Fibroblast of skin of right quadriceps (primary cell): ENCODE measurements at places on chromosomes 1 and 21.

DNA sequence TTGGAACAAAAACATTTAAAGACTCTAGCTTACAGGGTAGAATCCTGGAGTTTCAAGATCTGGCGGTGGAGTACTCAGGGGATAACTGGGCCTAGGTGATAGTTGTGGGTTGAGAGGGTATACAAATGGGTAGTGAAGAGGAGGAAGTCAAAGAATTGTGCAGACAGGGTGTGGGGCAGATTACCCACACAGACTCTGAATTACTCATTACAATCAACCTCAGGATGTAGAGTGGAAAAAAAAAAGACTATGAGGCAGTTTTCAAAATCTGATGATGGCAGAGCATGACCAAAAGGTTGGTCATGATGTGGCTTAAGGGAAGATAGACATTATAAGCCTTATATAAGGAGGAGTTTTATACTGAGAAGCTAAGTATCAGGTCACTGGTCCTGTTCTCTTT is 44.1 kb upstream of the GLIS1 start:
- peak; percentile 27 for DNase-seq

GRCh38 chr21:33402001-33402979 is 923 bp upstream of the IFNGR2 start:
- DNase-seq = peak; percentile 83

DNA sequence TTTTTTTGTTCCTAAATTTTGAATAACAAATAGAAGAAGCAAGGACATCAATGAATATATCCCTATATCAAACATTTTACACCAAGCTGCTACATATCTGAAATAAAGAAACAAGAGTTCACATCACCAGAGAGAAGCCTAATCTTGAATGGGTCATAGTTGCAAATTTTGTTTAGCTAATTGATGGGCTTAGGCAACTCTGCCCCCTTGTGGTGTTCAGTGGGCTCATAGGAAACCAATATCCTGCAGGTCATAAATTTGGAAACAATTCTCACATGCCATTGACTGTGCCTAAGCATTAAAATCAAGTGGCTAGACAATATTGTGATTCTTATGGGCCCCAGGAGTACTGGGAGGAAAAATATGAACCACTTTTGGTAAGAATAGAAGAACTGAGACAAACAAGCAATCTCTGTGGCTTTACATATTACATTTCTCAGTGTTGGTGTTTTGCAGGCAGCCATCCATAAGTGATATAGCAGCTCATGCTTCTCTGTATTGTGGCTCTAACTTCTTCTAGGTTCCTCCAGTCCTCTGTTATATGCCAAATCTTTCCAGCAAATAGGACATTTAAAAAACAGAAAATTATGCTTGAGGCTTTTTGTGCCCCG is 1262.8 kb upstream of the PRMT6 start:
- peak; percentile 24 for DNase-seq

- no peak for DNase-seq
Measured at GRCh38 chr1:167328306-167328815, 107.7 kb downstream of the POU2F1 start.

DNA sequence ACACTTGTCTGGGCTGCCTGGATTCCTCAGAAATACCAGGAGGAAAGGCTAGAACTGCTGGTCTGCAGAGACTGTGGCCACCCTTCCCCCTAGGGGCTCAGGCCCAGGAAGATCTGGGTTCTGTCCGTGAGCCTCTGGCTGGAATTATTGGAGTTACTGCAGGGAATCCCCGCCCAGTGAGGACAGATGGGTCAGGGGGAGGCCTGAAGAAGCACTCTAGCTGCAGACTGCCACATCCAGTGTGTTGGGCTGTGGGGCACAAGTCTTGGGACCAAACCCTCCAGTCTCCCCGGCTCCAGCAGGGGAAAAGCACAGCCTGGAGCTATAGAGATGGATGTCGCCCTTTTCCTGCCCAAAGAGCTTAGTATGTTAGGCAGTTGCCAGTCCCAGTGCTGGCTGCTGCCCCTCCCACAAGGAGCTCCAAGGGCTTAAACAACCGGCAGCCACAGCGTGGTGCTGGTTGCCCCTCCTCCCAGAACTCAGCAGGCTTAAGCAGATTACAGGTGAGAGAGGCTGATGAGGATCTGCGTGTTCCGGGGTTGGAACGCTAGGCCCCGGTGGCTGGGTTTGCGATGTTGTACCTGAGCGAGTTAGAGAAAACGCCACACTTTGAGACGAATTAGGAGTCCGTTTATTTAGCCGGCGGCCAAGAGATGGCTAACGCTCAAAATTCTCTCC is 255.5 kb upstream of the LRRC7 start:
- DNase-seq = no peak

GRCh38 chr1:46302641-46303037 is 777 bp downstream of the LRRC41 start:
- no peak for DNase-seq

DNA sequence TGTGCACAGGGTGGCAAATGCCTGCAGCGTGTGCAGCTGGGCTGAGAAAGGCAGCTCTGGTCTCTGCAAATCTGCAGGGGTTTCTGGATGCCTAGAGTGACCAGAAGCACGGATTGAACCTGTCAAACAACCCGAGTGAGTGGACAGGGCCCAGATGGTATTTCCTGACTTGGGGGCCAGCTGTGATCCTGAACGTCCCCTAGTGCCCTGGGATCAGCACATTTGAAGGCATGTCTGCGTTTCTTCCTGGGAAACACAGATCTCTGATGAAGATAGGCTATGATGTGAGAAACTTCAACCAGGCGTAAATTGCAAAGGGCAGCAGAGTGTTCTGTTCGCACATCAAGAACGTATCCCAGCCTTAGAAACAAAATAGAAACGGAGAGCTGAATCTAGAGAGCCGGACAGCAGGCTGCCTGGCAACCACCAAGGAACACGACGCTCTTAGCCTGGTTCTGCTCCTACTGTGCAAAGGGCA is 163.1 kb downstream of the KCNJ6 start:
- DNase-seq = no peak

GRCh38 chr1:7984811-7985210 is 23.3 kb downstream of the PARK7 start:
- DNase-seq = no peak

- no peak for DNase-seq
Measured at GRCh38 chr1:55592122-55592521, 377.0 kb upstream of the USP24 start.

- DNase-seq = peak; percentile 30
Measured at GRCh38 chr1:168084396-168085231, 52.1 kb downstream of the GPR161 start.

DNA sequence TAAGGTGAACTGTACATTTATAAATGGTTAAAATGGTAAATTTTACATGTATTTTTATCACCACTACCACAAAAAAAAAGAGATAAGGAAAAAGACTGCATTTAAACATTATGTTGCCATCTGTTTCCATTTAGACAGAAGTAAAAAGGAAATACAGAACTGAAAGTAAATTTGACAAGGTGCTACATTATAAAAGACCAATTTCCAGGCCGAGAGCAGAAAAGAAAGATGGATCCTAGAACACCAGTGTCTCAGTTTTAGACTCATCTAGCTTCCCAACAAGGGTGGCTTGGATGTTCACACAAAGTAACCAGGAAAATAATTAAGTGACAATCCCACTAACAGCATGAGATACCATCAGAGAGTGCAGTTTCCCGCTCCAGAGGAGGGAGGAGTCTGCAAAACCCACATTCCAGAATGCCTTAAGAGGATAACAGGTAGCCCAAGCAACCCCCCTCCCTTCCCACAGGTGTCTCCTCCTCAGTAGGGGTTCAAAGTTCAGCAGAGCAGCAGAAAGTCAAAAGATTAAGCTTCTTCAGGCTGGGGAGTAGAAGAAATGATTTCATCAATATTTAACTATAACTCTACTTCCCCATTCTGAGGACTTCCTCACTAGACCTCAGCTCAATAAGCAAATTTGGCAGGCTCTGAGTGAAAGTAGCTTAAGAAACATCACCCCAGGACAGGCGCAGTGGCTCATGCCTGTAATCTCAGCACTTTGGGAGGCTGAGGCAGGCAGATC is 11.8 kb downstream of the TPM3 start:
- DNase-seq = no peak

- no peak for DNase-seq
Measured at GRCh38 chr1:151718011-151718431, 1.4 kb upstream of the CELF3 start.

DNA sequence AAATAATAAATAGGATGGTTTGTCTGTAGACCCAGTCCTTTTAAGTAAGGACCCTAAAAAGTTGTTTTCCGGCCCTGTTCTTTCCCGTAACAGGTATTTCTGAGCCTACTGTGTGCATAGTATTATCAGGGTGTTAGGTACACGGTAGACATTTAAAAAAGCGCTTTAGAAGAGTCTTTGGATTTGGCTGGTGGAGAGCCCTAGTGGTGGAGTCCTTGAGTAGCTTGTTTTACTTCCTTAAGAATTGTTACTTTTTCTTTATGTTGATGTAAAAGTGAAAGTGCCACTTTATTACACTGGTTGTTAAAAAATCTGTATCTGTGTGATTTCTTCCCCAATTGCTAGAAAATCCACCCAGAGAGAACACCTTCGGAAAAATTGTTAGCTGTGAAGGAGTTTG is 36.8 kb downstream of the SMYD2 start:
- no peak for DNase-seq

GRCh38 chr1:32900371-32900955 is 726 bp downstream of the TMEM54 start:
- DNase-seq = no peak

DNA sequence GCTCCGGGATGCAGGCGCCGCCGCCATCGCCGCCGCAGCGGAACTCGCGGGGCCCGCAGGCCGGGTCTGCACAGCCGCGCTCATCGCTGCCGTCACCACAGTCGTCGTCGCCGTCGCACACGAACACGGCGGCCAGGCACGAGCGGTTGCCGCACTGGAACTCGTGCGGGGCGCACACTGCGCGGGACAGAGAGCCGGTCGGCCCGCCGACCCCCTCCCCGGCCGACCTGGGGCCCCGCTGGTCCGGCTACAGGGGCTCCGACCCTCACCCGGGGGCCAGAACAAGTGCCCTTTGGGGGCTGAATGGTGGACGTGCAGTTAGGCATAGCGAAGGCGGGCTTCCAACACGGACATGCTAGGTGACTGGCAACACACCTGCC is 38.6 kb upstream of the MAGOH start:
- no peak for DNase-seq

DNA sequence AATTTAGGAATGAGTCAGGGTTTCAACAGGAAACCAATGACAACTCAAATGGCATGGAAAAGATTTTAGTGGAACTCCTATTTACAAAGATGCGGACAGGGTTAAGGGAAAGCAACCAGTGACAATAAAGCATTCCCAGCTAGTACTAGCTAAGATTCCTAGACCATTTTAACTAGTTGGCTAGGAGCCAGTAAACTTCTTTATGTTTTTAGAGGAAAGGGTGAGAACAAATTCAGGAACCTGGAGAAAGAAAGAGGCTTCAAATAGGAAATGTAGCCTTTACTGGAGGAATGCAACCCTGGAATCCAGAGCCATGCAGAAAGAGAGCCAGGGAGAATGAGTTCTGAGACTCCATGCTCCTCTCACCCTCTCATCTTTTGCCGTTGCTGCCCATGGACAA is 416.6 kb downstream of the KCTD3 start:
- DNase-seq = no peak

DNA sequence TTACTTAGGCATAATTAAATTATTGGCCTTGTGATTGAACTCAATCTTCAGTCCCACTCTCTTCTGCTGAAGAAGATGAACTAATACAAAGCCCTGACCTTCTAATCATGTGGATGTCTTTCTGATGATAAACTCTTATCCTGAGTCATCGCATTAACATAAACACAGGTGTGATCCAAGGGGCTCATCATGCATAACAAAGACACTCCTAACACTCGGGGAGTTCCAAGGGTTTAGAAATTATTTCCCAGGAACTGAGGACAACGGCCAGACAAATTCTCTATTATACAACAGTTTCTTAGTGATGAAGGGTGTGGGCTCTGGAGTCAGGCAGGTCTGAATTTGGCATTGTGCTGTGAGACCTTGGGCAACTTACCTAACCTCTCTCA is 18.0 kb downstream of the DUSP10 start:
- DNase-seq = no peak

DNA sequence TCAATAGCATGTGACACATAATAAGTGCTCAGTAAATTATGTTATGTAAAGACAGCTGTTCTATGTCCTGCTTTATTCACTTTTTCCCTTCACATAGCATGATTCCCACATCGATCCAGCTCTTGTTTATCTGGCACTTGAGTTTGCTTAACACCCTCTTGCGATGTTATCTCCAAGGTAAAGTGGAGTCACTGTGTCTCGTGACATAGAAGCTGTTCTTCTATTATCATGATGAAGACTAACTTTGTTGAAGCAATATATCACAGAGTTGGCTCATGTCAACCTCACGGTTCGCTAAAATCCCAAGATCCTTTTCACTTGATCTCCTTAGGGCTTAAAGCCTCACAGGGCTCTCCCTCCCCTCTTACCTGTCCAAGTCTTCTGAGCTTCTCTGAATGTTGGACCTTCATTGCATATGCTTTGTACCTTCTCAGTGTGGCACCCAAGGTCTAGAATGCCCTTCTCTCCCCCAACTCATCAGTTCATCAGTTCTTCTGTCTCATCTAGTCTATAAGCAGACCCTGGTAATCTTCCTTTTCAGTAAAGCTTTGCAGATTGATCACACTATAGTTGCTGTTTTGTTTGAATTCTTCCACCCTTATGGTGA is 38.0 kb downstream of the PLXNA2 start:
- no peak for DNase-seq

- no peak for DNase-seq
Measured at GRCh38 chr1:76352741-76353435, 278.3 kb downstream of the ST6GALNAC3 start.

DNA sequence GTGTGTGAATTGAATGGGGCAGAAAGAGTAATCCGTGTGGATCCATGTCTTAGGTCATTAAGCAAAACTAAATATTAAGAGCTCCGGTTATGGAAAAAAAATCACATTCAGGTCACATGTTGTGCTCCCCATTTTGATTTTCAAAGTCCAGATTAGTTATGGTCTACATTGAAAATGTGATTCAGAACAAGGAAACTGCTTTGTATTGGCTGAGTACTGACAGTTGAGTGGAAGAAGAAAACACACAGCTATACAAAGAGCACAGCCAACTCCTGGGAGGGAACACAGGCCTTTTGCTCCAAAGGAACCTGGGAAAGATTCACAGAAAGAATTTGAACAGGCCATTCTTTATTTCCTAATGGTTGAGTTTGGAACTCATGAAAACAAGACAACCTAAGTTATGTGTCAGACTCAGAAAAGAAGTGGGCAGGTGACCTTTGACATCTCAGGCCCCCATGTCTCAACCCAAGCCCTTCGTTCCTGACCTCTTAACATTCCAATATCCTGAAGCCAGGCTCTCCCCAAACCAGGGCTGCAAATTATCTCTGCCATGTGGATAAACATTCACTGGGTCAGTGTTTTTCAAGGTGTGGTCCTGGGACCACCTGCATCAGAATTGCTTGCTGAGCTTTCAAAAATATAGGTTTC is 159.3 kb upstream of the LMO4 start:
- DNase-seq = no peak

DNA sequence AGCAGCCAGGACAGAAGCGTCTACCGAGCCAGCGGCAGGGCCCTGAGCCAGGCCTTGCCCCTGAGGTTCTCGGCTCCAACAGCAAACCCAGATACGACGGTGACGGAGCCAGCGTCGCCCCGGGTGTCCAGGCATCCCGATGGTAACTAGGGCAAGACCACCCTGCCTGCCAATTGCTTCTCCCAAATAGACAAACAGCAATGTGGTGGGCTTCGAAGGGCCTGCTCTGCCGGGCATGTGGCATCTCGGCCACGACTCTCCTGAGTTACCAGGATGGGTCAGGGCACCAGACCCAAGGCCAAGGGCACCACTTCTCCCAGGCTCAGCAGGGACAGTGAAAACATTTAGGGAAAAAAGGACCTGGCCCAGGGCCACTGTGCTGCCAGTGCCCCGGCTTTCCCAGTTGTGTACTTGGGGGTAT is 3.2 kb upstream of the ACTRT2 start:
- no peak for DNase-seq

- DNase-seq = no peak
Measured at GRCh38 chr1:10614377-10615225, 139.9 kb downstream of the PEX14 start.
